ENCODE measurements at places on chromosomes 12 and 14.
A peak's percentile ranks its signal among the peaks of the same experiment; 100 is the strongest.

DNA sequence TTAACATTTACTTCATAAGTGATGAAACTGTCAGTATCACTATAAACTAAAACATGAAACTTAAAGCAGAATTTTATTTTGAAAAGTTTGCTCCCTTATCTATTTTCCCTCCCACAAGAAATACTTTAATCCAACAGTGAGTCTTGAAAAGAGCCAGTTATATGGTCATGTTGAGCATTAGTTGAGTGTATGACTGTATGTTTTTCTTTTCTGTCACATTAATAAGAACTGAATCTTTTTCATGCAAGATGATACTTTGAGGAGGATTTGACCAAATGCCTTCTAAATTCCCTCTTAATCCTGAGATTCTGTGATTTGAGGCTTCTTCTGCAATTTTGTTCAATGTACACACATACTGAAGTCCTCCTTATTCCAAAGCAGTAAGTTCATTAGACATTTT is 33.7 kb upstream of the YARS2 start:
- DNase-seq: no peak

DNA sequence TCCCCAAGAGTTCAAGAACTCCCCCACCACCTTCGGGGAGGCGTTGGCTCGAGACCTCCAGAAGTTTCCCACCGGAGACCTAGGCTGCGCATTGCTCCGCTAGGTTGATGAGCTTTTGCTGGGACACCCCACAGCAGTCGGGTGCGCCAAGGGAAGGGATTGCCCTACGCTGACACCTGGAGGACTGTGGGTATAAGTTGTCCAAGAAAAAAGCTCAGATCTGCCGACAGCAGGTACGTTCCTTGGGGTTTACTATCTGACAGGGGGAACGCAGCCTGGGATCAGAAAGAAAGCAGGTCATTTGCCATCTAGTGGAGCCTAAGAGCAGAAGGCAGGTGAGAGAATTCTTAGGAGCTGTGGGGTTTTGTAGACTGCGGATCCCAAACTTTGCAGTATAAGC is 98.8 kb downstream of the FRMD6 start:
- peak; percentile 3 for DNase-seq

DNA sequence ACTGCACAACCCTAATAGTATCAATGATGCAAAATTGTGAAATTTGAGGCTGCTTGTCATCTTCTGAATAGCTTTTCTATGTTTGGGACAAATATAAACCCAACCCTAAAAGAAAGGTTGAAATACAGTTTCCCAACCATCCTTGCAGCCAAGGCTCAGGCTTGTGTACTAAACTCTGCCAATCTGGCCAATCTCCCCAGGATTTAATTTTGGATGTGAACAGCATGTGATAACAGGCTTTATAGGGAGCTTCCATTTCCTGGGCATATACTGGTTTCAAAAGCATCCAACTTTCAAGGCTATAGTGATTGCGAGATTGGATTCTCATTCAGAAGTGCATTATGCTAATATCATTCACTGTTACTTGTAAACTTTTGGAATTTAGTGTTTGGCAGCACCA is 55.7 kb upstream of the MUCL1 start:
- no peak for DNase-seq

GRCh38 chr12:38904537-38905479 is 583 bp downstream of the CPNE8 start:
- peak; percentile 80 for DNase-seq

GRCh38 chr12:40988355-40988754 is 199.8 kb upstream of the PDZRN4 start:
- no peak for DNase-seq

GRCh38 chr14:87522575-87522974 is 470.4 kb downstream of the GALC start:
- DNase-seq: peak; percentile 6

- DNase-seq: no peak
Observed at GRCh38 chr12:41537522-41537921, 349.4 kb downstream of the PDZRN4 start.

- no peak for DNase-seq
Observed at GRCh38 chr12:58435647-58436046, 484.7 kb downstream of the LRIG3 start.

GRCh38 chr12:116931665-116932064 is 20.9 kb downstream of the FBXW8 start:
- DNase-seq: peak; percentile 76

- no peak for DNase-seq
Observed at GRCh38 chr12:91327131-91327530, 144.5 kb upstream of the DCN start.

GRCh38 chr14:60339571-60339970 is 90.5 kb downstream of the PPM1A start:
- DNase-seq: peak; percentile 2

- DNase-seq: no peak
Observed at GRCh38 chr14:67392800-67393199, 19.2 kb downstream of the PLEK2 start.

DNA sequence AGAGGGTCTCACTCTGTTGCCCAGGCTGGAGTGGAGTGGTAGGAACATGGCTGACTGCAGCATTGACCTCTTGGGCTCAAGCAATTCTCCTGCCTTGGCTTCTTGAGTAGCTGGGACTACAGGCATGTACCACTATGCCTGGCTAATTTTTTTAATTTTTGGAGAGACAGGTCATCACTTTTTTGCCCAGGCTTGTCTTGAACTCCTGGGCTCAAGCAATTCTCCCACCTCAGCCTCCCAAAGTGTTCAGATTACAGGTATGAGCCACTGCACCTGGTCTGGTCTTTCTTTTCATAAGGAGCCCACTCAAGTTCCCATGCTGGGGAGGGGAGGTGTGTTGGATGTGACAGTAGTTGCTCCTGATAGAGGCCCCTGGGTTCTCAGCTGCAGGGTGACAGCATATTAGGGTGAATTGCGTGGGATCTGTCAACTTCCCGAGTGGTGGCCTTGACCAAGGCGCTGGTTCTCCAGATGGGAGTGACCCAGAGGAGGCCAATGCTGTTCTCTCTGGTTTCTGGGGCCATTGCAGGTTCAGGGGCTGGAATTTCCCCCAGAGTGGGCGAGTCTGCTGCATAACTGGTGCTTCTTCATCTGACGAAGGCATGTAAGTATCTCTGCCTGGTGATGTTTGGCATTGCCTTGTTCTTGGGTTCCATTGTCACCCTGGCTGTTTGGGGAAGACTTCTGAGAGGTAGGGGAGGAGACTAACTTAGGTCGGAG is 52.4 kb upstream of the ESRRB start:
- DNase-seq: no peak

DNA sequence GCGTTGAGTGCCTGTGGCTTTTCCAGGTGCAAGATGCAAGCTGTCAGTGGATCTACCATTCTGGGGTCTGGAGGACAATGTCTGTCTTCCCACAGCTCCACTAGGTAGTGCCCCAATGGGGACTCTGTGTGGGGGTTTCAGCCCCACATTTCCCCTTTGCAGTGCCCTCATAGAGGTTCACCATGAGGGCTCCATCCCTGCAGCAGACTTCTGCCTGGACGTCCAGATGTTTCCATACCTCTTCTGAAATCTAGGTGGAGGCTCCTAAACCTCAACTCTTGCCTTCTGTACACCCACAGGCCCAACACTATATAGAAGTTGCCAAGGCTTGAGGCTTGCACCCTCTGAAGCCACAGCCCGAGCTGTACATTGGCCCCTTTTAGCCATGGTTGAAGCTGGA is 52.9 kb downstream of the PRKCH start:
- DNase-seq: no peak

DNA sequence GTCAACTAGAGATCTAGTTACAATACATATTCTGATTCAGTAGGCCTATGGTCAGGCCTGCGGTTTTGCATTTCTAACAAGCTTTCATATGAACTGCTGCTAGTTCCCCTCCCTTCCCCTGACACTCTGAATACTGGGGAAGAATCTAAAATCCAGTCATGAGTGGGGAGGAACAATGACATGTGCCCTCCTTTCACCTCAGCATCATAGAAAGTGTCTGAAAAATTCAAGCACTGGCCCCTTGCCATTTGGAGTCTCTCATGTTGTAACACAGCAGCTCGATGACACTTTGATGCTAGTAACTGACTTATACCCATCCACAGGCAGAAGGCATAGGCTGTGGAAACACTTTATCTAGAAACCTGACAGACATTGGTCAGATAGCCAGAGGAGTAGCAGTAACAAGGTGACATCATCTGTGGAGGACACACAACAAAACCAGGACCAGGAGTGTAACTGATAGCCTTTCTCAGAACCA is 161.9 kb upstream of the RASSF8 start:
- DNase-seq: no peak

GRCh38 chr12:89064780-89065179 is 287.5 kb downstream of the DUSP6 start:
- DNase-seq: peak; percentile 94

DNA sequence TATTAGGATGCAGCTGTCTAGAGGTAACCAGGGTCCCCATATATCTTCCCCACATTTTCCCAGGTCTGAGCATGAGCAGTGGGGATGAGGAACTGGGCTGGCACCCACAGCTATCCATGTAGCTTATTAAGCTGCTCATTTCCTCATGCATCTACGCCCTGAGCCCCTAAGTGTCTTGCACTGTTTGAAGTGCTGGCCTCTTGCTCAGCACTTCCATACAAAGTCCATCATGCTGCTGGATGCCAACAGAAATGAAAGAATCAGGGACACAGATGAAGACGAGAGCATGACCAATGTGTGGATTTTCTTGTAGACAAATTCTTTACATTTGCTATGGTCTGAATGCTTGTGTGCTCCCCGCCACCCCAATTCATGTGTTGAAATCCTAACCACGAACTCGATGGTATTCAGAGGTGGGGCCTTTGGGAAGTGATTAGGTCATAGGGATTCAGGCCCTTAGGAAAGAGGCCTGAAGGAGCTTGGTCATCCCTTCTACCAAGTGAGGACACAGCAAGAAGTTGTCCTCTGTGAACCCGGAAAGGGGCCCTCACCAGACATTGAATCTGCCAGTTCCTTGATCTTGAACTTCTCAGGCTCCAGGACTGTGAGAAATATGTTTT is 54.5 kb downstream of the C12orf75 start:
- DNase-seq: peak; percentile 21

DNA sequence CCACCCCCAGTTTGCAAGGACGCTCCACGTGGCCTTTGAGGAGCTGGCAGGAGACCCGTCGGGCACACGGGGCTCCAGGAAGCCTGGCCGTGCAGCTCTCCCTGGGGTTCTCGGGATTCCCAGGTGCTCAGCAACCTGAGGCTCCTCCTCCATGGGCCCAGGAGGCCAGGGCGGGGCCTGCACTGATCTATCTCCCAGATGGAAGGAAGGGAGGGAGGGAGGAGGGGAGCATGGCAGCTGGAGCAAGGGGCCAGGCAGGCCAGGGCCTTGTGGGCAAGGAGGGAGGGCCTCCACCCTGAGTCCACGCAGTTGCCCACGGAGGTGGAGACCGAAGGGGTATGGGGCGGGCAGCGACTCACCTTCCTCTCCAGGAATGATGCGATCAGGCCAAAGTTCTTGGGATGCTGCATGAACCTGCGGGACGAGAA is 127.3 kb downstream of the RFLNA start:
- peak; percentile 28 for DNase-seq

DNA sequence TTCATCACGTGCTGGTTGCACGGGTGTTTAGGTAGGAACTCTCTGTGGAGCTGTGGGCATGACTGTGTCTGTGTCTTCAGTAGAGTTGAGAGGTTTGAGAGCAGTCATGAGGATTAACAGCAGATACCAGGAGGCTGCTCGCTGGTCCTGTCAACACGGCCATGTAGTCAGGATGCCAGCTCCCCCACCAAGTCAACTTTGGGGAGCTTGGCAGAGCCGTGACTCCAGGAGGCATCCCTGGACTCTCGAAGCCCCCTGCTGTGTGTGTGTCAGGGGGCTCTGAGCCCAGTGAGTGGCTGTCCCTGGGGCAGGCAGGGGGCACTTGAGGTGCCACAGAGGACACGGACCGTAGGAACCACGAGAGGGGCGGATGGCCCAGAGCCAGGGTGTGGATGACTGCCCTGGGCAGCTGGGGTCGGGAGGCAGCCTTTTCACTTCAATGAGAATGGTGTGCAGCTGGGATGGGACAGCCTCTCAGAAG is 7.2 kb upstream of the GPR132 start:
- no peak for DNase-seq

DNA sequence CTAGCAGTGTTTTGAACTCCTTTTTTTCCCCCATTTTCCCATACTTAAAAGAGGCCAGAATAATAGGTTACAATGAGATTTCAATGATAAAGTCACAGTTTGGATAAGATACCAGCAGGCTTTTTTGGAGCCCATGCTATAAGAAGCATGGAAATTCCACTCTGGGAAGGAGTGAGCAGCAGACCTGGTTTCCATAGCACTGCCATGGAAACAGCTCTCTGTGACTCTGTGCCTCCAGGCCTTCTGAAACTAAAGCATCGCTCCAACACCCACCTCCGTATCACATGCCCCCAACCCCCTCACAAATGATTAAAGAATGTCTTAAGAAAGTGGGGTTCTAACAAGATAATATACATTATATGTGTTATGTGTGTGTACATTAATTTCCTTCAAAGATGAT is 165.0 kb downstream of the GRIN2B start:
- peak; percentile 51 for DNase-seq

DNA sequence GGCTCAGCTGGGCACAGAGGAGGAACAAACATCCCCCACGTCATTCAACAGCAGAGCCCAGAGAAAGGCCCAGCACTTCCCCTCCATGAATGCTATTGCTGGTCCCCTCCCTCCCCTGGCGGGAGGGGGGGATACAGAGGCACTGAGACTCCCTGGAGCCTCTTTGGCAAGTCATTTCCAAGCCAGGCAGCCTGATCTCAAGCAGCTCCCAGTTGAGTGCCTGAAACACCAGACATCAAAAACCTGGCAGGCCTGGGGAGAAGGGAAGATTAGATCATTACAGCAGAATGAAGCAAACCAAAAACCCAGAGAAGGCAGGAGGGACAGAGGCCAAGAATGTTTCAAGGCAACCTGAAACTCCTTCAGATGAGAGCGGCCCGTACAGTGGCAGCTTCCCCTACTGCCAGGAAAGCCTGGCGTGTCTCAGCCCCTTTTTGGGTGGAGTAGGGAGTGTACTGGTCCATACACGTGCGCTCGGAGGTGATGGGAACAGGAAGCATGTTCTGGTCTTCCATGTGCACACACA is 92.1 kb downstream of the LRRC74A start:
- no peak for DNase-seq

GRCh38 chr12:110872100-110872499 is 25.3 kb downstream of the CCDC63 start:
- no peak for DNase-seq

- DNase-seq: no peak
Observed at GRCh38 chr14:68440820-68441219, 352.0 kb downstream of the ZFP36L1 start.

DNA sequence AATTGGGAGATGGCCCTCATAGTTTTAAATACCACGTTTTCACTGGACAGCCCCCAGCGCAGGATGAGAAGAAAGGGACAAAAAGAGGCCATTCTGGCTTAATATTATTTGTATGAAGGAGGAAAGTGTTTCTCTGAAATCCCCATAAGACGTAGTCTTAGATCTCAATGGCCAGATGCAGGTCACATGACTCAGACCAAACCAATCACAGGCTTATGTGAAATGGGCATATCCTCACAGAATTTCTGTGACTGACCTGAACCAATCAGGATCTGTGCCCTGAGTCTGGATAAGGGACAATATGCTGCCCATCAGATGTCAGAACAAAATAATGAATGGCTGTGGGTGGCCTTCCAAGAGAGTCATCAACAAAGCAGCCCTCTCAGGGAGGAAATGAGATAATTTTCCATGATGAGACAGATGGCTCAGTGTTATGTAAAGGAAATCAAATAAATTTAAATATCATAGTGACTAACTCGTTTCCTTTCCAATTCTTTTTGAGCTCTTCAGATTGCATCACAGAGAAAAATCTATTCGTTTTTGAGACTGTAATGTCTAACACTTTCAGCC is 1009.5 kb upstream of the TMEM132C start:
- DNase-seq: no peak
